Peyer's patch (tissue), 4 donors: ENCODE measurements at places on chromosomes 11 and 22. TPM values are rescaled to one million over a fixed set of nuclear protein-coding genes. Genes with fewer than 3 reads are reported as not detected.
A peak's percentile ranks its signal among the peaks of the same experiment; 100 is the strongest.

CRYBB2 gene
- total RNA-seq = 1.6 TPM

OR10A2 gene
- total RNA-seq = not detected

GPR152 gene
- total RNA-seq = not detected

- no peak for DNase-seq
These were observed 2.9 kb upstream of the CYP2R1 start for GRCh38 chr11:14894657-14895598.

GRCh38 chr22:49321477-49322055 is 506.1 kb downstream of the BRD1 start:
- DNase-seq = peak; percentile 44

DNA sequence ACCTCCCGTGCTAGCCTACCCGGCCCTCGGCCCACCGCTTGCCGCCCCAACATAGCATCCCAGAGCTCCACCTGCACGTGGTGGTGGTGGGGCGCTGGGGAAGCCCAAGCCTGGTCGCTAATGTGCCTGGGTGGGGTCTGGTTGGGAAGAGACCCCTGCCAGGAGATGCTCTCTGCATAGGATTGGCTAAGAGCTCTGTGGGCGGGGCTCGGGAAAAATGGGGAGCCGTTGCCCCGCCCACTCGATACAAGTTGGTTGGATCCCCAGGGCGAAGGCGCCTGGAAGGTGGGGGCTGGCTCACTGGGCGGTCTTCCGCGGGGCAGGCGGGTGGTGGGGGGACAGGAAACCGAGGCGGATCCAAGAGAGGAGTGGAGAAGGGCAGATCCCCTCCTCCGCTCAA is 7.6 kb downstream of the LRRC10B start:
- no peak for DNase-seq

- DNase-seq = no peak
These were observed 2.0 kb downstream of the FBLN1 start for GRCh38 chr22:45504373-45505341.
